ENCODE measurements at places on chromosomes 12 and 14.

DNA sequence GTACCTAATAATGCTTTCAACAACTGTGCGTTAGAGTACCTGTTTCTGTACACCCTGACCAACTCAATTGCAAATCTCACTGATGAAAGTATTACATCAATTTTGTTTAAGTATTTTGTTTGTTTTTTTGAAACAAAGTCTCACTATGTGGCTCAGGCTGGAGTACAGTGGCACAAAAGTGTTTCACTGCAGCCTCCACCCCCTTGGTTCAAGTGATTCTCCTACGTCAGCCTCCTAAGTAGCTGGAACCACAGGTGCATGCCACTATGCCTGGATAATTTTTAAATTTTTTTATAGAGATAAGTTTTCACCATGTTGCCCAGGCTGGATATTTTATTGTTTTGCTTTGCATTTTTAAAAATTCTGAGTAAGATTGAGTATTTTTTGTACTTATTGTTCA is 46.7 kb downstream of the YEATS4 start:
- DNase-seq: no peak

GRCh38 chr14:57816568-57817284 is 49.2 kb downstream of the SLC35F4 start:
- no peak for DNase-seq

DNA sequence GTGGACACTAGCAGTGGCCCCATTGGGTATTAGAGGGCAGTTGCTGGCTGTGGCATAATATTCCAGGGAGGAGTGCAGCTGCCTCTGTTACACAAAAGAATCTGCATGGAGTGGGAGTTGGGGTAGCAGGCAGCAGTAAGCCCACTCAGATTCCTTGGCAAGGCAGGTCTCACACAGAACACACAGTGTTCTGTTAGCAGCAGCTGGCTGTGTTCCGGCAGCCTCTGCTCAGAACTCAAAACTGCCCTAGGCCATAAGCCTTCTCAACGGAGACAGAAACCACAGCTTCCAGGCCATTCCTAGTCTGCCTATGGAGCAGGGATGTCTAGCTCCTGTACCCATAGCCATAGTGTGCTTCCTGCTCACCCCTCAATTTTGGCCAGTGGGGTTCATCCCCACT is 1085.4 kb downstream of the SLC6A15 start:
- DNase-seq: no peak

DNA sequence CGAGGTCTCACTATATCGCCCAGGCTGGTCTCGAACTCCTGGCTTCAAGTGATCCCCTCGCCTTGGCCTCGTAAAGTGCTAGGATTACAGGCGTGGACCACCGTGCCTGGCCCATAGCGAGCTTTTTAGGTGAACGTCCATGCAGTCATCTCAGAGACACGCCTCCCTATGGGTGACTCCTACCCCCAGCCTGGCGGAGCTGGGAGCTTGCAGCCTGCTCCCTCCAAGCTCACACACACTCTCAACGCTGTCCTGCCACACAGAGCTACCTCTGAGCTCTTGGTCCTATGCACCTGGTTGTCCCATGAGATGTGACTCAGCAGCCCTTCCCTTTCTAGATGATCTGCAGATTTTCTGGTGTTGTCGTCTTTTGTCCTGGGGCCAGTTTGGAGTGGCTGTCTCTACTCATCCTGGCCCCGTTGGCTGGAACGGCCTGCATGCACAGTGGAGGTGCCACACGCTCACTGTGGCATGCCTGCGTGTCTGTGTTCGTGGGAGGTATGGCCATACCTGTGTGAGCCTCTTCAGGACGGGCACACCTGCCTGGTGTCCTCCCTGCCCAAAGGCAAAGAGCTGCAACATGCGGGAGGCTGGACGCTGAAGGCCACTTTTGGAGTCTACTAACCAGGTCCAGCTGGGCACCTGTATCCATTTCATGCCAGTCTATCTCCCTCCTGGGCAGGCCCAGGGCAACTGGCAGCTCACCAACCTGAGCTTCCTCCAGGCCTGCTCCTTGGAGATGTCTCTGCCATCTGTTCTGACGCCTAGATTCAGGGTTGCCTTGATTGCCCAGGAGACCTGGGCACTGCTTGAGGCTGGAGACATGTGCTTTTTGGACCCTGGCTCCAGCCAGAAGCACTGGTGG is 18.1 kb downstream of the CABP1 start:
- no peak for DNase-seq

GRCh38 chr12:51855586-51856428 is 7.3 kb upstream of the FIGNL2 start:
- DNase-seq: no peak

GRCh38 chr12:99976762-99977161 is 8.0 kb downstream of the ANKS1B start:
- no peak for DNase-seq

DNA sequence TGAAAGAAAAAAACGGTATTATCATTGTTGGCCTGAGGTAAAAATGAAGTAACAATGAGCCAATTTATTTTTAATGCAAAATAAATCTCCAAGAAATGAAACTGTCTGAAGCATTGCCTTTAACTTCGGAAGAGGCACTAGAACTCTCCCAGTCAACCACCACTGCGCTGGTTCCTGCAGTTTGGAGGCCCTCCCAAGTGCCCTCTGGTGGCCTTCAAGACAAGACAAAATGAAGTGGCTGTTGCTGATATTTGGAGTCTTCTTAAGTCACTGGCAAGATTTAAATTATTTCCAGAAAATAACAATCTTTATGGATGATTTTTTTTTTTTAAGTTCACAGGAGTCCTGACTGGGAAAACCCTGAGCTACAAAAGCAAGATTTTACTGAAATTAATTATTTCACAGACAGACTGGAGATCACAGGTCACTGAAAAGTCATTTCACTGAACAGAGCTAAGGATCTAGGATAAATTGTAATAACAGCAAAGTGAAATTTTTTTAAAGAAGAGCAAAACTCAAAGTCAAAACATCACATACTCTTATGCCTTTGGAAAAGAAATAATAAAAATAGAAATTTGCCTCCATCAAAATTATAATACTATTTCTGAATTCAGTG is 58.2 kb downstream of the DICER1 start:
- DNase-seq: peak; percentile 32

DNA sequence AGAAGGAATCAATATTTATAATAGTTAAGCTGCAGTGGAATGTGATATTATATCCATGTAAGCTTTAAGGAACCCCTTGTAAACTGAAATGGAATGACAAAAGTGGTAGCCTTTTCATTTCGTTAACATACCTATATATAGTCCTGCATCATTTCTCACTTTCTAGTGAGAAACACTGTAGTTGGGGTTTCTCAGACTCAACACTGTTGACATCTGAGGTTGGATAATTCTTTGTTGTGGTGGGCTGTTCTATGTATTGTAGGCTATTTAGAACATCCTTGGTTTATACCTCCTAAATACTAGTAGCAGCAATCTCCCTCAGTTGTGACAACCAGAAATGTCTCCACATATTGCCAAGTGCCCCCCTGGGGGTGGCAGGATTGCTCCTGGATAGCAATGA is 79.1 kb downstream of the RAD52 start:
- no peak for DNase-seq

- no peak for DNase-seq
Measured at GRCh38 chr12:127726671-127727315, 540.2 kb upstream of the TMEM132C start.

- DNase-seq: no peak
Measured at GRCh38 chr12:115230606-115231005, 546.6 kb upstream of the TBX3 start.

GRCh38 chr12:107393043-107393717 is 292.4 kb upstream of the PWP1 start:
- DNase-seq: no peak

GRCh38 chr14:99971941-99972747 is 93.1 kb upstream of the EVL start:
- peak; percentile 44 for DNase-seq

- DNase-seq: no peak
Measured at GRCh38 chr14:75273272-75274049, 5.2 kb upstream of the FOS start.

GRCh38 chr12:5335069-5335468 is 96.8 kb upstream of the NTF3 start:
- no peak for DNase-seq

GRCh38 chr14:22567437-22567836 is 21.6 kb downstream of the DAD1 start:
- no peak for DNase-seq

DNA sequence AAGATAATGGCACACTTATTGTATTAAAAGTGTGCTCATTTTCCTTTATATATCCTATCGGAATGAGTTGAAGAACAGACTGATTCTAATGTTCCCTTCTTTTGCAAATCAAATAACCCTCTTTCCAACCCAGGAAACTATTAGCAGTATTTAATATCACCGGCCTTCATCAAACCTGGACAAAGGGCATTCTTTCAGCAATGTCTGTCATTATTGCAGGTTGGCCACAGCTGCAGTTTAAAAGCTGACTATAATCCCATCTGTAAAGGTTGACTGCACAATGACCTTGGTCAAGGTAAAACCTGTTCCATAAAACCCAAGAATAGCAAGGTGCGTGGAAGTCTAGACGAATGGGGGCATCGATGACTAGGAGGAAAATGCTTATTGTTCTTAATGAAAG is 472.3 kb upstream of the SOX5 start:
- DNase-seq: no peak

DNA sequence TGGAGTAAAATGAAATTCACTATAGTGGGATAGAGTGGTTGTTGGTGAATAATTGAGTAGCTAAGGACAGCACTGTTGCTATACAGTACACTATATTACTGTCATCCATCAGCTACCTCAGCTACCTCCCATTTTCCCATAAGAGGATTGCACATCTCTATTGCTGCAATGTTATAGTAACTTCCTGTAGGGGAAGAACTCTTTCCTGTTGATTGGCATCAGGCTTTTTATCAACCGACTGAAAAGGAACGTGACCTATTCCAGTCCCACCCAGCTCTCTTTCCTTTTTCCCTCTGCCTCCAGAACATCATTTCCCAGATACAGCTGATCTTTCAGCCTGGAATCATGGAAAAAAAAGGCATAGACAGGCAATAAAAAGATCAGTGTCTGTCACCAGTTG is 117.4 kb downstream of the ADAMTS20 start:
- no peak for DNase-seq

DNA sequence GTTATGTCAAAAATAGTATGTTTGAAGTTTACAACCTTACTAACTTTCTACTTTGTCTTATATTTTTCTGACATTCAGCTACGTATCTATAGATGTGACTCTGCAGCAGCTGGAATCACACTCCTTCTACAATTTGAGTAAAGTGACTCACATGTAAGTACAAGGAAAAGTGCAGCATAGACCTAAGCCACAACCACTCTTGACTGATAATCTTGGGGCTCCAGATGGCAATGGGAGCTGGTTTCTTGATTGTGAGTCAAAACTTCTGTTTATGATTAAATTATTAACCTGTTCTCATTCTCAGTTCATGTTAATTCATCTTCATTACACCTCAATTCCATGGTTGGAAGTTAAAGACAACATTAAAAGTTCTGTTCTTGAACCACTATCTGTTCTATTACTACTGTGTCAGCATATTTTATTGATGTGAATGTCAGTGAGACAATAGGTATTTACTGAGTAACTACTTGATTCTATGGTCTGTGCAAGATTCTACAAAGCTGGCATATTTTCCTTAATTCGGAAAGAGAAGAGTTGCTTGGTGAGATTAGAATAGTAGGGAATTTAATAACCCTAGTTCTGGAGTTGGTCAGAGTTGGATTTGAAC is 112.9 kb downstream of the TSHR start:
- DNase-seq: no peak

DNA sequence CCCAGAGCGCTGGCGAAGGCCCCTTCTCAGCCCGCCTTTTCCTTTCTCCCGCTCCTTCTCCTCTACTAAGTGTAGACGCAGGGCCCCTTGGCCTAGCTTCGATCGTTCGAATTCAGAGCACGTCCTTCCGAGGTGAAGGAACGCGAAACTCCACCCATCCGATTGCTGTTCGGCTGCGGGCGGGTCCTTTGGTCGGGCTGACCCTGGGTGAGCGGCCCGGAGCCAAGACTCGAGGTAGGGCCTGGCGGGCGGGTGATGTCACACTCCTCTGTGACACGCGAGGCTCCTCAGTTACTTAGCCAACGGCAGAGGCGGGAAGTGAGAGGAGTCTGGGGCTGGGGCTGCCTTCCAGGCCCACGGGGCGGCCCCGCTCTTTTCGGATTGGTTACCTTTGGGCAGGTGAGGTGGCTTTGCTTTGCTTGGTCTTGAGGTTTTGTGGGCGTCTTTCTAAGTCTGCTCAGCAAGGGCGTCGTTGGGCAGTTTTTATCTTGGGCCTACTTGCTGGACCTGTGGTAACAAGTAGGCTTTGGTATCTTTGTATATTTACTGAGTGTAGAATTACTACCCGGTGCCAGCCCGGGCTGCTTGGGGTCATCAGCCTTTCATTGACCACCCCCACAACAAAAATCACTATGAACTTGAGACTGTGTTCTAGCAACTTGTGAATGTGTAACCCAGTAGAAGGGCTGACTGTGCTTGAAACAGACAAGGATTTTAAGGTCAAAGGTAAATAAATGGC is 694 bp downstream of the TMBIM6 start:
- DNase-seq: peak; percentile 91

DNA sequence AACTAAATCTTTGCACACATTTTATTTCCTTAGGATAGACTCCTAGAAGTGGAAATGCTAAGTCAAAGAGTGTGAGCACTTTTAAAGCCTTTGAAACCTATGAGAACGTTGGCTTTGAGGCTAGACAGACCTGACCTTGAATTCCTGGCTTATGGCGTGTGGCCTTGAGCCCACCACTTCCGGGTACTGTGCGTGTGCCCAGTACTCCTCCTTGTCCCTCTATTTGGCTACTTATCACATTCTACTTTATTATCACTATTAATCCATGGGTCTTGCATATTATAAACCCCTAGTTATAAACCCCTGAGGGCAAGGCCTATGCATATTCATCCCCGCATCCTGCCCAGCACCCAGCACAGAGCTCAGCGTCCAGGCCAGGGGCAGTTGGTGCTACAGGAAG is 26.0 kb upstream of the CD27 start:
- DNase-seq: no peak

GRCh38 chr12:5840944-5841343 is 104.1 kb downstream of the ANO2 start:
- no peak for DNase-seq

GRCh38 chr12:12396694-12397093 is 39.8 kb downstream of the BORCS5 start:
- no peak for DNase-seq

- DNase-seq: no peak
Measured at GRCh38 chr12:27998658-27999057, 26.1 kb upstream of the PTHLH start.

All from B cell (primary cell).